ENCODE measurements at places on chromosomes 1 and 21. TPM values are rescaled to one million over a fixed set of nuclear protein-coding genes. Genes with fewer than 3 reads are reported as not detected.

LRRC38 gene
- total RNA-seq = not detected

UBR4 gene
- 124 TPM for total RNA-seq

CD5L gene
- total RNA-seq = not detected

CA6 gene
- not detected for total RNA-seq

AIRE gene
- total RNA-seq = 0.72 TPM

PAPPA2 gene
- total RNA-seq = 2.4 TPM

GOLT1A gene
- total RNA-seq = not detected

TNFRSF4 gene
- total RNA-seq = not detected

GBP7 gene
- total RNA-seq = not detected

LCE1C gene
- total RNA-seq = not detected

LIN28A gene
- total RNA-seq = 1.4 TPM

NMNAT2 gene
- 2.9 TPM for total RNA-seq

CRYZ gene
- 20.5 TPM for total RNA-seq

AMY1B gene
- total RNA-seq = 0.48 TPM

HES2 gene
- total RNA-seq = 0.24 TPM

WDR64 gene
- 1.7 TPM for total RNA-seq

CFAP74 gene
- total RNA-seq = 4.6 TPM

LRRC39 gene
- 2.4 TPM for total RNA-seq

C4BPA gene
- 3.6 TPM for total RNA-seq

MATN1 gene
- total RNA-seq = 0.72 TPM

APCS gene
- total RNA-seq = 3.9 TPM

Measured in umbilical cord (tissue), 2 donors.